ENCODE measurements at places on chromosomes 5 and 9. TPM values are rescaled to one million over a fixed set of nuclear protein-coding genes. Genes with fewer than 3 reads are reported as not detected.
A peak's percentile ranks its signal among the peaks of the same experiment; 100 is the strongest.

- no peak for DNase-seq
Measured at GRCh38 chr9:112447283-112447761, 39.3 kb upstream of the KIAA1958 start.

GRCh38 chr9:132460240-132460639 lies 50.2 kb downstream of the CFAP77 start:
- no peak for DNase-seq

GRCh38 chr9:14278291-14278721 lies 35.6 kb downstream of the NFIB start:
- no peak for DNase-seq

- no peak for DNase-seq
Measured at GRCh38 chr9:8388132-8388531, 588.6 kb upstream of the DMAC1 start.

DNA sequence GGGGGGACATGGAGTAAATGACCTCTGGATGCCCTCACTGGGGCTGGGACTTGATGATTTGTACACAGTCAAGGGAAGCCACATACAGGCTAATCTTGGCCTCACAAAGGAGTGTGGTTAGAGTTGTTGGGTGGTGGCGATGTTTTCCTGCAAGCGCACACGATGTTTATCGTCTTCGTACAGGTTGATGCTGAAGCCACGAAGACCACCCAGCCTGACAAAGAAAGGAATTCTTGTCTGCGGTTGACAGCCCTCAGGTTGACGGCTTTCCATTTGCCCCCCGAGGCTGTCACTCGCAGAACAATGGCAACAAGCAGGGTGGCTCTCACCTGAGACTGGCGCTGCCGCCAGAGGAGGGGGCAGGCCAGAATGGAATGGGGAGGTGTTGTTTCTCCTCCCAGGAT lies 14.1 kb upstream of the XPA start:
- DNase-seq = peak; percentile 17

DNA sequence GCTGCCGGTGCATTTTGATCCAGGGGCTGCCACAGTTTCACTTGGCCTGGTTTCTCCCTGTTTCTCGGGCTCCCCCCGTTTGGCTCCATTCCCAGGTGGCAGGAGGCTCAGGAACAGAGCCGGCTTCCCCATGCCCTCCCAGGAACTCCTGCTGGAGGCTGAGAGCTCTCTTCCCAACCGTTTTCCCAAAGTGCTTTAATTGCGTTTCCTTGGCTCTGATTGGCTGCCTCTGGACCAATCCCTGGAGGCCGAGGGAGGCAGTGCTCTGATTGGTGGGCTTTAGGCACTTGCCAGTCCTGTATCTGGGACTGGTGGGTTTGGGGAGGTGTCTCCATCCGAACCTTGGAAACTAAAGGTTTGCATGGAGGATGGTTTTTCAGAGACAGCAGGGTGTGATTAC lies 4.9 kb downstream of the TSPAN17 start:
- DNase-seq = no peak

DNA sequence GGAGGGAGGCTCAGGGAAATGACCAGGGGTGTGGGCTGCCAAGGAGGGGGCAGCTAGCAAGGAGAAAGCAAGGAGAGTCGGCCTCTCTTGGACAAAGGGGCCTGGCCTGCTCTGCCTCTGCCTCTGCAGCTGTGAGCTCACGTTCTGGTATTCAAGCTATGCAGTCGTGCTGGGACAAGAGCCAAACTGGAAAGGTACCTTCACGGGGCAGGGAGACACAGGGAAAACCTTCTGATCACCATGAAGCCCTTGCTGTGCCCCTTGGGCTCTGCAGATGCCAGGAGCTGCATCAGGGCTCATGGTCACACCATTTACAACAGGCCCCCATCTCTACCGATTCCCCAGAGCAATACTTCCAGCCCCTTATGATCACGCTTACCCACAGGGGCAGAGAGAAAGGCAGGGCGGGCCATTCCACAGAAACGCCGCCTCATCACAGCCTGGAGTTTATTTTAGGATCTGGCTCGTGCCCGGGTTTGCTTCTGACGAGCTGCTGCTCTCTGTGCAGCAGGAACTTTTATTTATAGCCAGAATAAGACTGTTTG lies 63.2 kb downstream of the PRRT1B start:
- no peak for DNase-seq

DNA sequence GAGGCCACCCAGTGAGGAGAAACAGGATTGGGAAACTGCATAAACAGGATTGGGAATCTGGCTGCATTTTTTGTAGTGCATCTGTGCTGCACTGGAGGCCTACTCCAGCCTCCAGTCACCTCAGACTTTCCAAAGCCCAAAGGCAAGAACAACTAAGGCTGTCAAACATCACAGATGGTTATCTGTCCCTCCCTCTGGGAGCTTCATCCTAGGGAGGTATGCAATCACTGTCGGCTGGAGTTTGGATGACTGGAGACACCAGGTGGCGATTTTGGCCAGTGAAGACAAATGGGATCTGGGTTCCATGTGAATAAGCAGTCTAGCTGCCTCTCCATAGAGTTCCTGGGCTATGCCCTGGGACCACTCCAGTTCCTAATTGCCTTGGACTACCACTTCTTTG lies 9.3 kb upstream of the SPINK13 start:
- DNase-seq = no peak

DNA sequence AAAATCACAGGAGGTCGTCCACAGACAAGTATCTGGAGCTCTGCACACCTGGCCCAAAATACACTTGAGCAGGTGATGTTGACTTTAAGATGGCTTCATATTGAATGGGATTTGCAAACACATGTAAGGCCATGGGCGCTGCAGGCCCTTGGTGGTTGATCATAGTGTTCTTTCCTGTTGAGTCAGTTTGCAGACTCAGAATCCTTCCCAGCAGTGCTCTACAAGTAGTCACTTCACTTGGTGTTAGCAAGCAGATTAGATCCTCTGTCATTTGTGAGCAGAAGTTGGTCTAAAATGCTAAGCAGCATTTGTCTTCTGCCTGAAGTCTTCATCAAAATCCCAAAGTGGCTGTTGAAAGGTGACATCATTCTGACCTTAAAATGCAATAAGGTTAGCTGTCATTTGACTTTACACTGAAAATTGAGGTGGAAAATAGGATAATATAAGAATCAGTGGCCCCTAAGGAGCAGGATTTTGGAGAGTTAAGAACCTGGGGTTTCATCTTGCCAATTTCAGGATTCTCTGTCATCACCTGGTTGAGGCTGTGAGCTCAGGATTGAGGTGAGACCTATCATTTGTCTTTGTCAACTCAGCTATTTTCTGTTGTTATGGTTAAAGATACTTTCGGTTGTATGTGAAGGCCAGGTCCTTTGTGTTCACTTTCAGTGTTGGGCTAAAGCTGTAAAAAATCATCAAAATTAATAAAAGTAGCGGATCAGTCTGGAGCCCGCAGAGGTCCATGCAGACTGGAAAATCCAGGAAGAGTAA lies 114.5 kb downstream of the LRRC70 start:
- no peak for DNase-seq

GRCh38 chr5:157930710-157931109 lies 71.8 kb upstream of the CLINT1 start:
- DNase-seq = no peak

DNA sequence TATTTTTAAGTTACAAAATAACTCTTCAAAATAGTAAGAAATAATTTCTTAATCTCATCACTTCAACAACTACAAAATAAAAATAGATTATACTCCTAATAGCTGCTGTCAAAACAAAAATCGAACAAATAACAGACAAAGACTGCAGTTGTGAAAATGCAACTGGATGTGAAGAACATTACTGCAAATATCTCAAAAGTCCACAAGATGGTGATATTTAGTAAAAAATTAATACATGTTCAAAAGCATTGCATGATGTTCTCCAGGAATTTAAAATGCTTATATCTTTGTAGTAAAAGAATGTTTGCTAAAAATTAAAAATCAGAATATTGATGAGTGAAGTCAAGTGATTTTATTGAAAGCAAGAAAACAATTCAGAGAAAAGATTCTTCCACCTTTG lies 66.2 kb downstream of the MPDZ start:
- DNase-seq = no peak

DNA sequence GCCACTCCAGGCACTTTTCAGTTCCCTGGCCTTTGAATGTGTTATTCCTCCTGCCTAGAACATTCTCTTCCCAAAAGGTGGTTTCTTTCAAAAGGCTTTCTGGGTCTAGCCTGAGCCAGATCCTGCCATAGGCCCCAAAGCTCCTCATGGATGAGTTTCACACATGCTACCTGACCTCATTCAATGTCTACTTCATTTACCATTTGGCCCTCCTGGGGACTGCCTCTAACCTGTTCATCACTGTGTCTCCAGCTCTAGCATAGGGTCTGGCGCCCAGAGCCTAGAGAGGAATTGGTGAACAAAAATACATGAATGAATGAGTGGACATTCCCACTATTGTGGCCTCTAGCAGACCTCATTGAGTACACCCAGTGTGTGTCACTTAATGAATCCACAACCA lies 5.4 kb upstream of the P4HA2 start:
- no peak for DNase-seq

GRCh38 chr9:127779136-127779981 lies 893 bp upstream of the SH2D3C start:
- peak; percentile 56 for DNase-seq

DNA sequence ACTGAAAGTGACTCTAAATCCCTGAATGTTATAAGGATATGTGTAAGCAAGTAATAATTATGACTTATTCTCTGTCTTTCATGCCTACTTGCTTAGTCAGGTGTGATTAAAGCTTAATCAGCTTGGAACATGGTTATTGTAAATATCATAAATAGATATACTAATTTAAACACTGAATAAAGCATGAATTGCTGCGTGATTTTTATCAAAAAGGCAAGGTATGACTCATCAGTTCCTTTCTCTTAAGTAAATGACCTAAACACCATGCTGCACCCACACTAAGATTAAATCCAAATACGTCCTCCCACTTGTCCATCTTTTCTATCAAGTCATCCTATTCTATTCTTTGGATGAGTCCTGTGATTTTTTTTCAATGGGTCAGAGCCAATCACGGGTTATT lies 124.6 kb upstream of the MTAP start:
- no peak for DNase-seq

DNA sequence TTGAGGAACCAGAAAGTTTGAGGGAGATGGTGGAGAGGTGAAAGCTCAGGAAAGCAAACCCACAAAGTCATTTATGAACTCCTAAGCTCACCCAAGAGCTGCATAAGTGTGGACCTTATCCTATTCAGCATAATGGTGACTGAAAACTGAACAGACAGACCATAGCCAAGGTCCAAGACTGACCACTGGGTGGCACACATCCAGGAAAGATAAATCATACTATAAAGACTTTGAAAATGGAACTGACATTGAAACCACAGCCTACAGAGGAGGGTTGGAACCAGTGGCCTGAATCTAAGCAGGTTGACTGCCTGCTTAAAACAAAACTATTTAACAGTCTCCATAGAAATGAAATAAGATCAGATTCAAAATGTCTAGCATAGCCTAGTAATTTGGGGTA lies 121.0 kb upstream of the RGS7BP start:
- DNase-seq = no peak

GRCh38 chr5:7094626-7095025 lies 301.3 kb upstream of the ADCY2 start:
- DNase-seq = no peak

DNA sequence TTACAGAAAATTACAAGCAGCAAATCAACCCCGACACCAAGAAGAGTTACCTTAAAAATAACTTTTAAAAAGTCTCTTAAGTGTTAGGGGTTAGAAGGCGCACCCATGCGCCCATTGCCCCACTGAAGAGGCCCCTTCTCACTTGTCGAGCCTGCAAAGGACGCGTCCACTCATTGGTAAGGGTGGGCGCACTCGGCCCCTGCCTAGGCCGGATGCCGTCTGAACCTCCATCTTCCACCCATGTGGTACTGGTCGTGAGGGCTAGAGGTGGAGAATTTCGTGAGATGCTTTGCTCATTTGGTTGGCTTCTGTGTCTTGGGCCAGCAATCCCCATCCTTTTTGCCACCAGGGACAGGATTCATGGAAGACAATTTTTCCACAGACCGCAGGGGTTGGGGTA lies 27.5 kb upstream of the LRRC14B start:
- DNase-seq = no peak

ENTREP1 gene
- total RNA-seq = not detected

HTR4 gene
- not detected for total RNA-seq

PCDHGA9 gene
- total RNA-seq = not detected

SMIM15 gene
- 49.0 TPM for total RNA-seq

MEIKIN gene
- not detected for total RNA-seq

FGF18 gene
- 0.12 TPM for total RNA-seq

Data from activated CD4-positive, alpha-beta T cell treated with anti-CD3 and anti-CD28 coated beads, Interleukin-2, amount 10 ng/mL, durations not matched to agents 7 days and 5 days (primary cell).